Right cardiac atrium (tissue), 5 donors: ENCODE measurements at places on chromosomes 5 and 9. TPM values are rescaled to one million over a fixed set of nuclear protein-coding genes. Genes with fewer than 3 reads are reported as not detected.

Gene CD274
- polyA plus RNA-seq = 4.9 TPM

Gene MYMK
- not detected for polyA plus RNA-seq

Gene PCDHB8
- polyA plus RNA-seq = 0.84 TPM

Gene NR4A3
- polyA plus RNA-seq = 57.4 TPM

Gene CCL27
- polyA plus RNA-seq = 0.18 TPM

Gene PKD2L2
- polyA plus RNA-seq = 0.18 TPM

Gene EQTN
- polyA plus RNA-seq = not detected

Gene PCDHB5
- polyA plus RNA-seq = 1.3 TPM

Gene WDR38
- 0.09 TPM for polyA plus RNA-seq

Gene INSL4
- not detected for polyA plus RNA-seq

Gene ELL2
- polyA plus RNA-seq = 16.7 TPM
